ENCODE measurements at places on chromosomes 7 and 10.

DNA sequence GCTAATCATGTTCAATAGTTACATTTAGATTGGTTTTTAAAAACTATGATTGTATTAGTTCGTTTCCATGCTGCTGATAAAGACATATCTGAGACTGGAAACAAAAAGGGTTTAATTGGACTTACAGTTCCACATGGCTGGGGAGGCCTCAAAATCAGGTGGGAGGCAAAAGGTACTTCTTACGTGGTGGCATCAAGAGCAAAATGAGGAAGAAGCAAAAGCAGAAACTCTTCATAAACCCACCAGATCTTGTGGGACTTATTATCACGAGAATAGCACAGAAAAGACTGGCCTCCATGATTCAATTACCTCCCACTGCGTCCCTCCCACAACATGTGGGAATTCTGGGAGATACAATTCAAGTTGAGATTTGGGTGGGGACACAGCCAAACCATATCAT is 34.1 kb upstream of the CC2D2B start:
- DNase-seq: no peak

DNA sequence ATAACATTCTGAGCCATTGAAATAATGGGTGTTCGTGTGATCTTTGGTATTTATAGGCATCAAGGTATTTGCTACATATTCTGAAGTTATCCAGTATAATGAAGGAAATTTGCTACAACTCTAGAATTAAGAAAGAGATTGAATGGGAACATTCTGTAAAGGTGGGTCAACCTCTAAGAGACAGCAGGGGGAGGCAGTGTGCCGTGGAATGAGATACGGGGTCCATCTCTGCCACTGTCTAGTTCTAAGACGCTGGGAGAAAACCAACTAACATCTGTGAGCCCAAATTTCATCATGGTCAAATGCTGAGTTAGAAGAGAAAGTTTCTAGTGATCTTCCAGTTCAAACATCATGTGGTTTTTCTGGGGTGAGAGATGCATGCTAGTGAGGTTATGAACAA is 368.9 kb downstream of the SORCS1 start:
- DNase-seq: no peak

DNA sequence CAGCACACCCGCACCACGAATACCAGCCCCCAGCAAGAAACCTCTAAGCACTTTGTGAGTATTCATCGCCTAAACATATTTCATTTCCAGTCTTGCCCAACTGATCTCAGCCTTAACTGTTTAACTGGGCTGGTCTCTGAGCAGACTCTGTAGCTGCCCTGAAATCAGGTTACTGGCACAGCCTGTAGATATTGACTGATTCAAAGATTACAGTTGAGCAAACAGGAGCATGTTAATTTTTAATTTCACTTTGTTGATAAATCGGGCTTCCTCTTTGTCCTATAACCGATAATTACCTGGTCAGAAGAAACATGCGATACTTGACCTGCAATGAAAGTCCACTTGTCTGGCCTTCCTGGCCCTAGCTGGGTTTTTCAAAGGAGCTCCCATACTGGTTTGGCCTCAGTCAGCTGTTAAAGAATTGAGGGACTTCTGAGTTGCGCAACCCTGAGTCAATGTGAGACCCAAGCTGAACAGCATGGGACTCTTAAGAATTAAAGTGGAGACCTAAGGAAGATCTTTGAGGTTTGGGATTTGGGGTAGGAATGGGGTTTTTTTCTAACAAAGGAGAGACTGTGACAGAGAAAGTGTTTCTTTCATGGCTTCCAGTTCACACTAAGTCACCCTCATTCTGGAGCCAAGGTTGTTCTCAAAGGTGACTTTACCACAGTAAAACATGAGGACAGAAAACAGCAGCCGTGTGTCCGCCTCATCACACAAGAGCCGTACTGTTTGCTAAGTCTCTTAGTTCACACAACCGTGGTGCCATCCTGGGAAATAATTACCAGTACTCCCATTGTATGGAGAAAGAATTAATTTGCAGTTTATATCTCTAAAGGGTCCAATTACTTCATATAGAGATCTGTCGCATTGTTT is 75.9 kb downstream of the PPP1R3C start:
- no peak for DNase-seq

DNA sequence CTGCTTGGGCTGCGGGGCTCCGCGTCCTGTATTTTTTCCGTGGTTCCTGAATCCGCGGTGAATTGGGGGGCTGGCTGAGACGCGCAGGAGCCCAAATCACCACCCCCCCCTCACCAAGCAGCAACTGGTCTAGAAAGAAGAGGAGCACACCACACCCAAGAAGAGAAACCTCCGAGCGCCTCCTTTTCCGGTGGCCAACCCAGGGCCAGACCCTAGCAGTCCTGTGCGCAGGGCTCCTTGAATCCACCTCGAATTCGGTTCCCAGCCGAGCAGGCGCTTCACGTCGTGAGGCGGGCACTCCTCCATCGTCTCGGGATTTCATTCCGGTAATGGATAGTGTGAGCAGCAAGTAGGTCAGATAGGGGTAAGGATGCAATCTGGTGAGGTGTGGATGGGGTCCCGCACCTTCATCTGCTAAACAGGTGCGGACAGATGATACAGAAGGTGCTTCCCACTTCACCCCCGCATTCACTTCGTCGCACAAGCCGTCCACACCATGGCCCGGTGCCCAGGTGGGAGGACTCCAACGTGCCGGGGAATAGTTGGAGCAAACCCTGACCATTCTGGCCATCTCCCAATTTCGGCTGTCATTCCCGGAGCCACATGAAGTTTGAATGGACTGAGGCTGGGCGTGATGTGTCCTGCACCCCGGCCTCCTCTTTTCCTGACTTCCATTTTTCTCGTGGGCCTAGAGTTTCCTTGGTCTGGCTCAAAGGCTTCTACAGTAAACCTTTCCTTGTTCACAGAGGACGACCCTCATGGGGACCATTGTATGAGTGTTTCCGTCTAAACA is 19.8 kb upstream of the ZNF273 start:
- no peak for DNase-seq

DNA sequence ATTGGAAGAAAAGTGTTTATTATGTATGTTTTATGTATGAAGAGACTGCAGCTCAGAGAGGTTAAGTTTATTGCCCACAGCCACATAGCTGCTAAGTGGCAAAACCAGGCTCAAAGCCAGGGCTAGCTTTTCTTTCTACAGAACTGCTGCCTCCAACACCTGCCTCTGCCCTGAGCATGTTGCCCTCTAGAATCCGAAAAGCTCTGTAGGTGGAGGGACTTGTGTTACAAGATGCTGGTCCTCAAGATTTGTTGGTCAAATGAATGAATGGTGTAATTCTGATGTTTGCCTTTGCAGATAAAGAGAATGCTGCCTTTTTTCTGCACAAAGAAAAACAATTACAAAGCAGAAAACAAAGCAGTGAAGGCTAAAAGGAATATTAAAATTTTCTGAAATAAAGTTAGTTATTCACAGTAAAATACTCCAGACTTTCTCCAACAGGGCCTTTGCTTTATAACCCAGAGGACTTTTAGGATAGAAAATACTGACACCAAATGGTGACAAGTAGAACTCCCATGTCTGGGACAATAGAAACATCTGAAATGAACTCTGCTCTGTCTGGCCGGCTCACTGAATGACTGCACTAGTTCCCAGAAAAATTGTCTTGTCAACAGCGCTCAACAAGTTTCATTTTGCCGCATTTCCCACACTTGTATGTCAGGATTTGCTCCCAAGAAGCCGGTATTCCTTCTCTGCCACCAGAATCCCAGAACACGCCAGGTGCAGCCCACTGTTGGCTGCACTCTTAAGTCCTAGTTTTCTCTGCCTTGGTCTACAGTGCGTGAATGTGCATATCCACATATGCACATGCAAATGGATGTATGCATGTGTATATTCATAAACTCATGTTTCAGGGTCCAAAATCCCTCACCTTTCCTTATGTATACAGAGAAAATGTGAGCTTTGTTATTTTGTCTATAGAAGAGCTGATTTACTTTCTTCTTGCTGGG is 11.0 kb upstream of the DNTT start:
- no peak for DNase-seq
